Stimulated activated CD4-positive, alpha-beta T cell treated with anti-CD3 and anti-CD28 coated beads, Interleukin-1b, Interleukin-23, amount 100 ng/mL, for 1 hour (primary cell): ENCODE measurements at places on chromosomes 12 and 14.

DNA sequence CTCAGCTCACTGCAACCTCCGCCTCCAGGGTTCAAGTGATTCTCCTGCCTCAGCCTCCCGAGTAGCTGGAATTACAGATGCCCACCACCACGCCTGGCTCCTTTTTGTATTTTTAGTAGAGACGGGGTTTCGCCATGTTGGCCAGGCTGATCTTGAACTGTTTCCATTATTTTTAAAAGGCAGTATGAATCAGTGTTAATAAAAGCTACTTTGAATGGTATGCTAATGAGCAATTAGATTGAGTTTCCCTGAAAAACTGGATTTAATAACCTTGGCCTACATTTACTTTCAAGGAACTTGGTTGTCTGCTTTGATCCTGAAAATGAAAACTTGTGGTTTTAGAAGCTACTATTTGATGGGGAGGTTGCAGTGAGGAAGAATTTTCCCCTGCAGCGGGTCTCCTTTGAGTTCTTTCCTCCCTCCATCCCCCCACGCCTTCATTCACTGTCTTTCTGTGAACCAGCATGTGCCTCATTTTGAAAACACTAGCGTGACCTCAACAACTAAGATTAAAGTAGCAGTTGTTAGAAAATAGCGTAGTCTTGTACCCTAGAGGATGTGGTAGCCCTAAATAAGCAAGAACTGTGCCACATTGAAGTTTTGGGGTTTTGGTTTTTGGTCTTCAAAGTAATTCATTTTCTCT, 17.8 kb upstream of the RPS6KA5 start:
- no peak for DNase-seq

DNA sequence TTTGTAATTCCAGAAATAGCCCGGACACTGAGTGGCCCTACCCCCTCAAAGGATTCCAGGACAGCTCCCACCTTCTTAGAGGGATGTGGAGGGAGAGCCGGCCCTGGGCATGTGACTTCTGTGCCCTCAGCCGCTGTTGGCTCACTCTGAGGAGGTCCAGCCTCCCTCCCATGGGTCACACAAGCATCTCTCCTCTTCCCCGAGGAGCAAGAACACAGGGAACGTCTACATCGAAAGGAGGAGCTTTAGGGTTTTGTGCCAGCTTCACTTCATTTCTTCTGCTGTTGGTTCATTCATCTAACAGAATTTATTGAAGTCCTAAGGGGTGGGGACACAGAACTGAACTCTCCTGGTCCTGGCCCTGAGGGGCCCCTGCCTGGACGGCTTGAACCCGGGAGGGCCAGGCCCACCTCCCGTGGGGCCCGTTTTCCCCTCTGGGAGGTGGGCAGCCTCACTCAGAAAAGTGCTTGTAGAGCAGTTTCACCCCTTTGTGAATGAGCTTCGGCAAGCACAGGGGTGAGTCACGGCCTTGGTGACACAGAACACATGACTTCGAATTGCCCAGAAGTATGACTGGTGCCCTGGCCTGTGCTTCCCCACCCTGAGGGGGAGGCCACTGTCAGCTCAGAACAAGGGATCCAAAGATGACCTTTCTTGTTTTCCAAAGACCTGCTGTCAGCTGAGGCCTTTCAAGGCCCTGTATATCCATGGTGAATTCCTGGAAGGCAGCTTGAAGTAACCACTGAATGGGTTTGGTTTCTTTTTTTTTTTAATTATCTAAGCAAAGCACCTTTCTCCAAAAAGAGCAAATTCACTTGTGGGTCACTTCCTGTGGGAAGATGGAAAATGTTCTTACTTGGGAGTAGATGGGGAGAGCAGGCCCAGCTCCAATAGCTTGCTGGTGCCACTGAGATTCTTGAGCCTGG, 39.2 kb downstream of the NFKBIA start:
- DNase-seq = no peak

DNA sequence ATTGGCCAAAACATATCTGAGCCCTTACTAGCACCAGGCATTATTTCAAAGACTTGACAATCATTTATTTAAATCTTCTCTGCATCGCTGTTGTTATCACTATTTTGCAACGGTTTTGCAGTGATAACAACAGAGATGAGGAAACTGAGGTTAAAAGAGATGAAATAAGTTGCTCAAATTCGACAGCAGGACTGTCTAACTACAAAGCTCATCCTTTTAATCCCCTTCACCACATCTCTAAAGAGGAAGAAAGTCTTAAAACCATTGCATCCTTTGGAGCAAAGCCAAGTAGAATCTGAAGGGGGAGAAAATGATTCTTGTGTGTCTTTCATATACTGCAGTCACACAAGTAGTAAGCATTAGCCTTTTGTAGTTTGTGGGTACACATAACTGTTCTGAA, 14.8 kb upstream of the ETNK1 start:
- DNase-seq = no peak

GRCh38 chr12:124551268-124552144, 15.9 kb downstream of the NCOR2 start:
- DNase-seq = no peak

- no peak for DNase-seq
Measured at GRCh38 chr12:89351489-89352241, 636 bp downstream of the DUSP6 start.

DNA sequence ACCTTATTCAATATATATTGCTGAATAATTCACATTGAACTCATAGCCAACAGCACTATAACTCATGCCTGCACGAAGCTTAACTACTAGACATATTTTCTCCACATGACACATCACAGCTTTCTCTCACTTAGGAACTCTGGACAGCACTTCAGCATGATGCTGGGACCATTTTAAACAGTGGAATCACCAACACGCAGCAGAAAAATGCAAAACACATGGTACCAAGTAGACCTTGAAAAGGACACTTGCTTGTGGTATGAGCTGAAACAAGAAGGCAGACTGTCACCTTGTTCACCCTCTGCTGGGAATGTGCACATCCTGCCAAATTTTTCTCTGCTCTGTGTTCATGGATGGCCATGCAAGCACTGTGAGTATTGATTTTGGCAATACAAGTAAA, 34.8 kb upstream of the CD9 start:
- no peak for DNase-seq

DNA sequence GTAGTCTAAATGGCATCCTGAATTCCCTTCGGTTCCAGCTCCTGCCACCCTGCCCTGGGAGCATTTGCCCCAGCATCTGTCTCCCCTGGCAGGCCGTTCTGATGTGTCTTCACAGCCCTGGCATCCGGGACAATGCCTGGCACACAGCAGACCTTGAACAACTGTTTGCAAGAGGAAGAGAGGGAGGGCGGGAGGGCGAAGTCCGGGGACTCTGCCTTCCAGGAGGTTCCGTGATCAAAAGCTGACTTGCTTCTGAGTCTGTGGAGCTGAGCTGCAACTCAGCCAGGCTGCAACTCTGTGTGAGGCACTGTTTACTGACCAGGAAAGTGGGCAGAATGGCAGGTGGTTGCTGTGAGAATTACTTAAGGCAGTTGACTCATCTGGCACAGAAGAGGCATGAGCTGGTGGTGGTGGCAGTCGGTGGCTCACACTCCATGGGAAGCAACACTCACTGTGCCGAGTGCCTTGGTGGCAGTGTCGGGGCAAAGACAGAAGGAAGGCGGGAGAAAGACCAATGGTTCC, 61.1 kb upstream of the DLK1 start:
- DNase-seq = no peak

- DNase-seq = no peak
Measured at GRCh38 chr14:20997115-20997514, 2.0 kb upstream of the SLC39A2 start.

DNA sequence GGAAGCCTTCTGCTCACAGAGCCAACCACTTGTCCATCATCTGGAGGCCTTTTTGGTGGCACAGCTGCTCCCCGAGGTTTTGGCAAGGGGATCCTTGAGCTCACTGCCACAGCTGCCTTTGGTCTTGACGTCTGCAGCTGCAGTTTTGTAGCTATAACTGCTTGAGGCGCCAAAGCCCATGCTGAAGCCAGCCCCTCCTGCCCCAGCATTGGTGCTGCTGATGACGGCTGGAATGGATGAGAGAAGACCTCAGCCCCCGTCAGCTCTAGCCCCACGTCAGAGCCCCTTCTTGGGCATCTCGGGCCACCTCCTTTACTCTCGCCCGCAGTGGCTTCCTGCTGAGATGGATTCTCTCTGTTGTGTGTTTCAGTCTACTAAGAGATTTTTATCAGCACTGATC, 12.3 kb upstream of the KRT74 start:
- DNase-seq = peak; percentile 35

GRCh38 chr14:102272392-102272791, 32.6 kb downstream of the MOK start:
- DNase-seq = no peak

- DNase-seq = no peak
Measured at GRCh38 chr12:2844786-2845185, 10.0 kb upstream of the NRIP2 start.

- no peak for DNase-seq
Measured at GRCh38 chr12:12272869-12273268, 6.0 kb upstream of the LRP6 start.

DNA sequence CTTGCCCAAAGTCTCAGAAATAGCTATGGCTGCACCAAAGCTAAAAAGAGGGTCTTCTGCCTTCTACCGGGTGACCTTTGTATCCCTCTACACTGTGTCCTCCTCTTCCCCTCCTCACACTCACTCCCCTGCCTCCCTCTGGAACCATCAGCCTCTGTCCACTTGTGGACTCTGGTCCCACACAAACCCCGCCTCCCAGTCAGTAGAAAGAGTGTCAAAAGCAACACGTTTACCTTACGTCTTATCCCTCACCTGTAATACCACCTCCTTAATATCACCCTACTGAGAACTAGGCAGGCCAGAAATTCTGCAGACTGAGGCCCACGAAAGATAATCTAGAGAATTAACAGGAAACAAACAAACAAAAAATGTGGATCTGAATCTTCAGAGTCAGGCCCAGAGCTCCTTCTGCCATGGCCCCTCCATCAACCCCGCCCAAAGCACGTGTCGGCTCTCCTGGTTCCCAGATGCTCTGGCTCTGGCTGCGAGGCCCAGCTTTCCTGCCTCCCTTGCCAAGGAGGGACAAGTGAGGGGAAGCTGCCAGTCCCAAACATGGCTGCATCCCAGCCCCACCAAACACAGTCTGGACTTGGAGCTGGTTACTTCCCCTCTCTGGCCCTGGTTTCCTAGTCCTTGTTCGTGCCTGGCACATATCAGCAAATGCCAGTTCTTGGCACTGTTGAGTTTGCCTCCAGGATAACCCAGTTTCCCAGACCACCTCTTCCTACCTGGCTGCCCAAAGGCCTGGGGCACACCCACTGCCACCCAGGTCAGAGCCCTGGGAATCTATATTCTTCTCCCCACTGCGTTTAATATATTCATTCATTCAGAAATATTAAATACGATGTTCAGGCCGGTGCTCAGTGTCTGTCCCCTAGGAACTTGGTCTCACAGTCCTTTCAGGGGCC, 2.7 kb downstream of the ACTN1 start:
- DNase-seq = no peak

DNA sequence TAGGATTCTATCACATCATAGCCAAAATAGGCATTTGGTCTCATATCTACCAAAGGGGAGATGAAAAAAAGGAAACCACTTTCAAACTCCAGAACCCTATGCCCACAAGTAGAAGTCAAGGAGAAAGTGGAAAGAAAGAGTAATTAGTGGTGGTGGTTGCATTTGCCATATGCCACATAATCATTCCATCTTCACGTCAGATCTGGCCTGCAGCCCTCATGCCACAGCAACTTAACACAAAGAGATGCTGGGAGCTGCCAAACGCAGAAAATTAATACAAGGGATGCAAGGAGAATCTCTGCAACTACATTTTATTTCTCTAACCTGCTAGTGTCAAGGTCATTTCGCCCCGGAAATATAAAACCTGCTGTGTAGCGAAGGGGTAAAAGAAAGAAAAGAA, 148.6 kb upstream of the FOXN3 start:
- no peak for DNase-seq

DNA sequence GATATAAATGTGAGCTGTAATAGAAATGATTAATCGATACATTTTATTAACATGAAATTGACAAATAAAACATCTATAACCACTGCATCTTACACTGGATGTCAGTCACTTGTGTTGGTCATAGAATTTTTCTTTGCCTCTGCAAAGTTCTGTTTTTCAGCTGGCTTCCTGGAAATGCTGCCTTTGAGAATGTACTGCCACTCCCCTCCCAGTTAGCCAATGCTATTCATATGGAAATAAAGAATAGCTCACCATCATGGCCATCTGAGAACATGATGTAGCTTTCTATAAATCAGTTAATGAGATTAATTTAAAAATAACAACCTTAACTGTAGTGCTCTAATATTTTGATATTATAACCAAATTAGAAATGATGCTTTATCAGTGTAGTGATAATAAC, 41.1 kb downstream of the SLCO1B1 start:
- no peak for DNase-seq

- DNase-seq = no peak
Measured at GRCh38 chr12:100372853-100373640, 16.2 kb downstream of the SLC17A8 start.

- DNase-seq = no peak
Measured at GRCh38 chr12:83074358-83074894, 387.7 kb downstream of the TMTC2 start.

- no peak for DNase-seq
Measured at GRCh38 chr12:120101182-120101581, 15.4 kb downstream of the RAB35 start.

GRCh38 chr14:94773061-94773648, 3.2 kb upstream of the GSC start:
- DNase-seq = no peak

- DNase-seq = no peak
Measured at GRCh38 chr12:72432037-72432604, 160.0 kb downstream of the TRHDE start.

- no peak for DNase-seq
Measured at GRCh38 chr12:52082026-52082668, 2.6 kb downstream of the SMIM41 start.

GRCh38 chr12:737122-737739, 15.1 kb upstream of the WNK1 start:
- no peak for DNase-seq

DNA sequence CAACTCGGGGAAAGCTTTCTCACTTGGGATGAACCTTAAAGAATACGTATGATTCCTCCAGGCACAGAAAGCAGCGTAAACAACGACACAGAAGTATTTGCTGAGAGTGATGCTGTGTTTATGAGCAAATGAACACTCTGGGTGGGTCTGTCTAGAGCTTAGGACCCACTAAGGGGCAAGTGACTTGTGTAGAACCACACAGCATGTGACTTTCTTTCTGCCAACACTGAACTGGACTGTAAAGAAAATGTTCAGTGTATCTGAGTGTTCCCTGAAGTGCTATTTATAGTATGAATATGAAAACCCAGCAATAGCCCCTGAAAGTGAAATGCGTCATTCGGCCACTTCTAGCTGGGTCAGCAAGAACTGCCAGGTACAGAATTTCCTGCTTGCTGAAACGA, 78.5 kb downstream of the ST8SIA1 start:
- no peak for DNase-seq

DNA sequence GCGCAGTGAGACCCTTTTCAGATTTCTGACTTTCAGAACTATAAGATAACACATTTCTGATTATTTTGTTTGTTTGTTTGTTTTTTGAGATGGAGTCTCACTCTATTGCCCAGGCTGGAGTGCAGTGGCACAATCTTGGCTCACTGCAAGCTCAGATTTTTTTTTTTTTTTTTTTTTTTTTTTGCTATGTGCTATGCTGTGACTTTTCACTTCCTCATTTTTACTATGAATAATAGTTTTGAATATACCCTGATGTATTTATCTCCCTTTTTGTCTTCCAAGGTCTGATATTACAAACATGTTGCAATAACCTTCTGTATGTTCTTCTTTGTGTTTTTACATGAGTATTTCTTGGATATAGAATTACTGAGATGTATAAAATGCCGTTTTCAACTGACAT, 658.7 kb upstream of the SEL1L start:
- no peak for DNase-seq

GRCh38 chr12:46468160-46468559, 95.6 kb upstream of the SLC38A2 start:
- DNase-seq = no peak
